Naive thymus-derived CD8-positive, alpha-beta T cell (primary cell): ENCODE measurements at places on chromosomes 13 and 19. TPM values are rescaled to one million over a fixed set of nuclear protein-coding genes. Genes with fewer than 3 reads are reported as not detected.

DNA sequence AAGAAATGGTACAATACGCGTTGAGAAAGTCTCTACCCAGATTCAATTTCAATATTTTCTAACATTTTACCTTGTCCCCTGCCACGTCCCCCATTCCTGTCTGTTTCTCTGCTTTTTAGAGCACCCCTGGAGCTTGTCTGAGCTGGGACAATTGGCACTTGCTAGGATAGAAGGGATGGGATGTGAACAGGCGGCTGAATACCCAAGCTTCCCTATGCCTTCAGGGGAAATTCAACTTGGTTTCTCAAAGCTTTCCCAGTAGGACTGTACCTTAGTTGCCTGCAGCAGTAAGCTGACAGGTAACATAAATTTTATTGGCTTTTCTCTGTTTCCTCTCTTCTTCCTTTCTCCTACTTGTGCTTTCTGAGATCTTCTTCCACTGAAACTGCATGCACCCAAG lies 1663.3 kb downstream of the EFNB2 start:
- H3K36me3 ChIP-seq: peaks cover 10% of the 10 kb centered on the region
- no peak overlapping the region for H3K27ac ChIP-seq
- no peak overlapping the region for H3K4me3 ChIP-seq

DNA sequence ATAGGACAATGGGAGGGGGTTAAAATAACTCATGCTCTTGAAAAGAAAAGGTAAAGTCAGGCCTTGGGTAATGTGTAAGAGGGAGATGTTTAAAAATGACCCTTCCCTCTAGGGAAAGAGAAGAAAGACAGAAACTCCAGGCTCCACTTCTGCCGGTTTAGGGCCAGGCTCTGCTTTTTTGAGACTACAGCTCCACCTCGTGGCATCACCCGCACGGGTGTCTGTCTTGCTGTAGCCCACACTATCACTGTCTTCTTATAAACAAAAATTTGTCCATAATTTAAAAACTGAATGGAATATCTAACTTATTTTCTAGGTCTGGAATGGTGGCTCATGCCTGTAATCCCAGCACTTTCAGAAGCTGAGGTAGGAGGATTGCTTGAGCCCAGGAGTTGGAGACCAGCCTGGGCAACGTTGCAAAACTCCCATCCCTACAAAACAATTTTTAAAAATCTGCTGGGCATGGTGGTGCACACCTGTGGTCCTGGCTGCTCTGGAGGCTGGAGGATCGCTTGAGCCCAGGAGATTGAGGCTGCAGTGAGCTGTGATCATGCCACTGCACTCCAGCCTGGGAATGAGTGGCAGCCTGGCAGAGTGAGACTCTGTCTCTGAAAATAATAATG lies 65.1 kb upstream of the GTF3A start:
- H3K27ac ChIP-seq: peak overlapping the region; percentile 65
- H3K4me3 ChIP-seq: no peak overlapping the region
- H3K27me3 ChIP-seq: peaks cover 8% of the 10 kb centered on the region
- H3K4me1 ChIP-seq: no peaks in the 10 kb centered on the region
- no peaks in the 10 kb centered on the region for H3K36me3 ChIP-seq

GRCh38 chr13:75494491-75494890 lies 12.5 kb upstream of the TBC1D4 start:
- no peaks in the 10 kb centered on the region for H3K4me1 ChIP-seq
- no peak for DNase-seq
- H3K27me3 ChIP-seq: peaks cover 6% of the 10 kb centered on the region
- no peak overlapping the region for H3K27ac ChIP-seq
- H3K36me3 ChIP-seq: no peaks in the 10 kb centered on the region
- no peak overlapping the region for H3K4me3 ChIP-seq

GRCh38 chr13:110915874-110916206 lies 971 bp upstream of the ANKRD10 start:
- H3K36me3 ChIP-seq: no peaks in the 10 kb centered on the region
- H3K27ac ChIP-seq: peak overlapping the region; percentile 93
- no peak for DNase-seq
- peaks cover 1% of the 10 kb centered on the region for H3K27me3 ChIP-seq
- H3K4me1 ChIP-seq: peaks cover 37% of the 10 kb centered on the region
- H3K4me3 ChIP-seq: peak overlapping the region; percentile 88

GRCh38 chr13:113029487-113030258 lies 60.7 kb downstream of the MCF2L start:
- no peaks in the 10 kb centered on the region for H3K27me3 ChIP-seq
- H3K4me1 ChIP-seq: no peaks in the 10 kb centered on the region
- no peaks in the 10 kb centered on the region for H3K36me3 ChIP-seq
- DNase-seq: peak; percentile 52

- H3K4me3 ChIP-seq: no peak overlapping the region
- no peak for DNase-seq
- peaks cover 13% of the 10 kb centered on the region for H3K27me3 ChIP-seq
These were observed 578.8 kb downstream of the DCT start for GRCh38 chr13:93900731-93901130.

GRCh38 chr13:44263751-44264620 lies 109.6 kb upstream of the SERP2 start:
- H3K27me3 ChIP-seq: no peaks in the 10 kb centered on the region
- H3K4me3 ChIP-seq: no peak overlapping the region
- no peaks in the 10 kb centered on the region for H3K36me3 ChIP-seq
- peaks cover 17% of the 10 kb centered on the region for H3K4me1 ChIP-seq
- DNase-seq: no peak
- H3K27ac ChIP-seq: no peak overlapping the region

GRCh38 chr19:16014923-16015804 lies 61.1 kb upstream of the TPM4 start:
- H3K4me1 ChIP-seq: no peaks in the 10 kb centered on the region
- no peaks in the 10 kb centered on the region for H3K27me3 ChIP-seq
- DNase-seq: no peak
- H3K27ac ChIP-seq: no peak overlapping the region
- H3K4me3 ChIP-seq: no peak overlapping the region

The ARHGEF1 gene
- 1,211 TPM for total RNA-seq

The RFXAP gene
- 14.4 TPM for total RNA-seq

DNA sequence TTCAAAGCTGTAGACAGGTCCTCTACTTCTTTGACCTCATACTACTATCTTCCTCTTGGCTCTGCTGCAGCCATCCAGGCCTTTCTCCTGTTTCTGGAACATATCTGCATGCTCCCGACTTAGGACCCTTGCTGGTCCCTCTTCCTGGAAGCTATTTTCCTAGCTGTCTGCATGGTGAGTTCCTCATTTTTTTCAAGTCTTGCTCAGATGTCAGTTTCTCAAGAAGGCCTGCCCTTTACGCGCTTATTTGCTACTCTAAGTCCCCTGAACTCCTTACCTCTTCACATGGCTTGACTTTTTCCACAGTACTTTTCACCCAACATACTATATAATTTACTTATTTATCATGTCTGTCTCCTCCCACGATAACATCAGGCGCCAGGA lies 31.4 kb downstream of the DNAJC3 start:
- no peak for DNase-seq
- H3K27ac ChIP-seq: peak overlapping the region; percentile 39
- H3K36me3 ChIP-seq: peaks cover 11% of the 10 kb centered on the region
- peaks cover 48% of the 10 kb centered on the region for H3K4me1 ChIP-seq

- H3K36me3 ChIP-seq: no peaks in the 10 kb centered on the region
- no peaks in the 10 kb centered on the region for H3K4me1 ChIP-seq
- no peak overlapping the region for H3K4me3 ChIP-seq
- no peaks in the 10 kb centered on the region for H3K27me3 ChIP-seq
- no peak overlapping the region for H3K27ac ChIP-seq
These were observed 975.5 kb downstream of the OLFM4 start for GRCh38 chr13:54004026-54004699.

The KLK14 gene
- total RNA-seq: 1.5 TPM

DNA sequence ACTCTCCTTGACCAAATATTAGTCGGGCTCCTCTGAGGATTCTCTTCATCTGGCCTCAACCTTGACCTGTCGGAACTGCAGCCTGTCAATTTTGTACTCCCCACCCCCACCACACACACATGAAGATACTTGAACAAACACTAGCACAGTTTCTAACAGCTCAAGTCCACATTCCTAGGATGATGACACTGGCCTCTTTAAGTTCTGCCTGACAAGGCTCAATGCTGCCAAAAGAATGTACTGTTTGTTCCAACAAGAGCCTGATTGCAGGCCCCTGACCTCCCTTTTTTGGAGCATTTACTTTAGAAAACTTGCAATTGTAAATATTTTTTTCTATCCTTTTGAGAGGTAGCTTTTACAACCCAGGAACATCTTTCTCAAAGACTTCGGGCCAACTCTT lies 169.2 kb upstream of the IRS2 start:
- no peaks in the 10 kb centered on the region for H3K4me1 ChIP-seq
- peaks cover 4% of the 10 kb centered on the region for H3K27me3 ChIP-seq
- H3K27ac ChIP-seq: no peak overlapping the region
- H3K4me3 ChIP-seq: no peak overlapping the region
- no peak for DNase-seq
- no peaks in the 10 kb centered on the region for H3K36me3 ChIP-seq

GRCh38 chr13:113920606-113921286 lies 53.1 kb downstream of the C13orf46 start:
- no peak overlapping the region for H3K27ac ChIP-seq
- H3K36me3 ChIP-seq: no peaks in the 10 kb centered on the region

DNA sequence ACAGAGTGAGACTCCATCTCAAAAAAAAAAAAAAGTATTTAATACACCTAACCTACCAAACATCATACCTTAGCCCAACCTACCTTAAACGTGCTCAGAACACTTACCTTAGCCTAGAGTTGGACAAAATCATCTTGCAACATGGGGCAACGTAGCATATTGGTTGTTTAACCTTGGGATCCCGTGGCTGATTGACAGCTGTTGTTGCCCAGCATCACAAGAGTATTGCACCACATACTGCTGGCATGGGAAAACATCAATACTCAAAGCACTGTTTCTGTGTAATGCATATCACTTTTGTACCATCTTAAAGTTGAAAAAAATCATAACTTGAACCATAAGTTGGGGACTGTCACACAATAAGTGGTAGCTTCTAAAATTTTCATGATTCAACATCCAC lies 73.8 kb upstream of the MIR17HG start:
- no peak overlapping the region for H3K27ac ChIP-seq
- peaks cover 10% of the 10 kb centered on the region for H3K27me3 ChIP-seq
- H3K4me3 ChIP-seq: no peak overlapping the region
- no peaks in the 10 kb centered on the region for H3K36me3 ChIP-seq
- no peak for DNase-seq

The KCNC3 gene
- total RNA-seq: 0.73 TPM
